Pulmonary artery endothelial cell (primary cell): ENCODE measurements at places on chromosomes 6 and 20. TPM values are rescaled to one million over a fixed set of nuclear protein-coding genes. Genes with fewer than 3 reads are reported as not detected.

GRCh38 chr6:37693079-37693478, 4.6 kb downstream of the MDGA1 start:
- DNase-seq, result no peak

DNA sequence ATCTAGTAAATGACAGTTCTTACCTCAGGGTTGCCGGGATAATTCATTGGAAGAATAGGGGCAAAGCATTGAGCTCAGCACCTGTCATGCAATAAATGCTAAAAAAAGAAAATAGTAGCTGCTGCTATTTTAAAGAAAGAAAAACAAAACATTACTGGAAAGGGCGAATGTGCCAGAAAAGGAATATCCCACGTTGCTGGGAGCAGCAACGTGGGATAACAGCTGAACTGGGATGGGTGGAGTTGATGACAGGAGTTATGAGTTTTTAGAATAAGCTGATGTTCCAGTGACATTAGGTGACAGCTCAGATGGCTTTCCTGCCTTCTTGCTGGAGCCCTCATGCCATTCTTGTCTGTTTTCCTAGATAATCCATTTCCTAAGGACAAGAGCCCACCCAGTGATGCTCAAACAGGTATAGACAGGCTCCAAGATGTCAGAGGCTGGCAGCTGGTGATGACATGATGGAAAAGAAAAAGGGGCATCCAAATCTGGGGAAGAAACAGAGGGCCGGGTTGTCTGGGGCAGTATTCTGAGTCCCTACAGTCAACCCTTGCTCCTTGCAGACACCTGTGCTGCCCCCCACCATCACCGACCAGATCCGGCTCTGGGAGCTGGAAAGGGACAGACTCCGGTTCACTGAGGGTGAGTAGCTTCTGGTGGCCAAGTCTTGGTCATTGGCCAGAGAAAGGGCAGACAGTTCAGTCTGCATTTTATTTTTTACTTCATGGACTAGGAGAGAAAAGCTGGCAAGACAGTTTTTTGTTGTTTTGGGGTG, 1.1 kb upstream of the VARS2 start:
- no peak for DNase-seq

GRCh38 chr6:5181510-5182317, 79.0 kb downstream of the LYRM4 start:
- no peak for DNase-seq

DNA sequence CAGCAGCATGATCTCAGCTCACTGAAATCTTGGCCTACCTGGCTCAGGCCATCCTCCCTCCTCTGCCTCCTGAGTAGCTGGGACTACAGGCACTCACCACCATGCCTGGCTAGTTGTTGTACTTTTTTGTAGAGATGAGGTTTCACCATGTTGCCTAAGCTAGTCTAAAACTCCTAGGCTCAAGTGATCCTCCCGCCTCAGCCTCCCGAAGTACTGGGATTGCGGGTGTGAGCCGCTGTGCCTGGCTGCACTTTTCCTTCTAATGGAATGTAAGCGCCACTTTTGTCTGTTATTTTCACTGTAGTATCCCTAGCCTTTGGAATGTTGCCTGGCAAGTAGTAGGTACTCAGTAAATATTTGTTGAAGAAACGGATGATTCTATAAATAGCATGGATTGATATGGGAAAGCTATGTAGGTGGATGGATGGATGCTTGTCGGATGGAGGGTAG, 10.4 kb upstream of the TRIB3 start:
- no peak for DNase-seq

DNA sequence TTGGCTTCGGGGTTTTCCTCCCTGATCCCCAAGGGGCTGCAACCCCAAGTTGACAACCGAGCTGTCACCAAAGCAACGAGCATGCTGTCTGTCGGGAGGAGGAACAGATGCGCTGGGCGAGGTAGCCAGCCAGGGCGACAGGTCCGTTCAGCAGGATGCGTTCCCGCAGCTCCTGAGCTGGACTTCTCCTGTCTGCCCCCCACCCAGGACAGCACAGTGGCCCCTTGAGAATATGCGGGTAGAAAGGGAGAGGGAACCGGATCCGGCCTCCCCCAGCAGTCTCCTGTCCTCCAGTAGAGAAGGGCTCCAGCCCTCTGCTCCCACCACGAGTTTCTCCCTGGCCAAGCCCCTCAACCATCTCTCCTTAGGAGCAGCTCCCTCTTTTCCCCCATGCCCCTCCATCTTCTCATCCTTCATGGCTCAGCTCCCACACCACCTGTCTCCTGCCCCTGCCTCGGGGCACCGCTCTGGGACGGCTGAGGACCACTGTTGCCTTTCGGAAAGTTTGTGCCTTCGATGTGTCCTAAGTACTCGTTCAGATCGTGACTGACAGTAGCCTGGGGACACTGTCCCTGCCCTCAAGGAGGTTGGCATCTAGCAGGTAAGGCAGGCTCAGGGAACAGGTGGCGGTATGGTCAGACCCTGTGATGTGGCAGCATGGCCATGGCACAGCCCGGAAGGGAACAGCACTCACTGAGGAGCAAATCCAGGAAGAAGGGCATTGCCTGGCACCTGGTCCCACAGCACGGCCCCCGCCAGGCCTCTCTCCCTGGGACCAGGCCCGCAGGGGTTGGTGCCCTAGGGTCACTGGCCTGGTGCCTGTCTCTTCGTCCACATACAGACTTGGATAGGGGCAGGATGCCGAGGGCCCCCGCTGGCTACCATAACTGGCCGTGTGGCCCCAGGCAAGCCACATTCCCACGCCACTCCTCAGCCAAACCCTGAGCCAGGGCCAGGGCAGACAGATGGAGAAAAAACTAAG, 96.3 kb downstream of the ASXL1 start:
- DNase-seq, result no peak

GRCh38 chr20:47753576-47754387, 31.5 kb downstream of the SULF2 start:
- DNase-seq, result no peak

GRCh38 chr20:37449276-37449675, 71.8 kb upstream of the NNAT start:
- DNase-seq, result no peak

DNA sequence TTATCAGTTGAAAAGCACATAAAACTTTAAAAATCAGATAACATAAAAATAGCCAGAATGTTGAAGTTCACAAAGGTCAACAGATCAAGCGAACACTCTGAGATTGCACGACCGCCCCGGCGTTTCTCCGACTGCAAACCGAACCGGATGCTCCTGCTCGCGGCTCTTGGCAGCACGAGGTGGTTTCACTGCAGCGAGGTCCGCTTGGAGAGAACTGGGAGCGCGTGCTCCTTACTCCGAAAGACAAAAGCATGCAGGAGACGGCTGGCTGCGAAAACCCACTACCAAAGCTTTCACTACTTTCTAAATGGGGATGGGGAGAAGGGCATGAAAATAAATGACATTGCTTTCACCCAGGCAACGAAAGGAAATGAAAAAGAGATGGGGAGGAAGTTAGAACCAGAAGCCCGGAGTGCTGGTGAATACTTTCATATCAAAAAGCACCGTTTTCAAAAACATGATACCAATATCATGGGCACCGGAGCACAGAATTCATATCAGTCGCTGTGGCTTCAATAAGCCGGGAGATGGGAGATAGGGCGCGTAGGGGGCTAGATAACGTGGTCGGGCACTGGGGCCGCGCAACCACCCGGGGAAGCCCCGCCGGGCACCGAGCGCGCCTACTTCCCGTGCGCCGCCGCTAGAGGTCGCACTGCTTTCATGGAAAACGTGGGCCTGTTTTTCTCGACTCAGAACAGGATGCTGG, 8.3 kb upstream of the ANKRD60 start:
- no peak for DNase-seq

GRCh38 chr6:65191471-65191870, 515.6 kb downstream of the EYS start:
- no peak for DNase-seq

DNA sequence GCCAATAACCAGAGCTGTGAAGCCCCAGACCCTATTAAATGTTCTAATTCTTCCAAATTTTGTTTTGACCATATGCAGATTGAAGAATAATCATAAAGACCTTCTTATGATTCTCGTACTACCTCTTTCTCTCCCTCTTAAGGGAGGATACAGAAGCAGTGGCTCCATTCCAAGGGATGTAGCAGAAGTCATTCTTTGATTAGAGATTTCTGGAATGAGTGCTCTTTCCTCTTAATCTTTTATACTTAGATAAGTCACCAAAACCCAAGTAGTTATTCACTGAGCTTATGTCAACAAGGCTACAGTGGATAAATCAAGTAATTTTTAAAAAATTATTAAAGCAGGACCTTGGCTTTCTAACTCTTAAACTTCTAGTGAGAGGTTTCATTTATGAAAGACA, 266.0 kb upstream of the STXBP5 start:
- no peak for DNase-seq

DNA sequence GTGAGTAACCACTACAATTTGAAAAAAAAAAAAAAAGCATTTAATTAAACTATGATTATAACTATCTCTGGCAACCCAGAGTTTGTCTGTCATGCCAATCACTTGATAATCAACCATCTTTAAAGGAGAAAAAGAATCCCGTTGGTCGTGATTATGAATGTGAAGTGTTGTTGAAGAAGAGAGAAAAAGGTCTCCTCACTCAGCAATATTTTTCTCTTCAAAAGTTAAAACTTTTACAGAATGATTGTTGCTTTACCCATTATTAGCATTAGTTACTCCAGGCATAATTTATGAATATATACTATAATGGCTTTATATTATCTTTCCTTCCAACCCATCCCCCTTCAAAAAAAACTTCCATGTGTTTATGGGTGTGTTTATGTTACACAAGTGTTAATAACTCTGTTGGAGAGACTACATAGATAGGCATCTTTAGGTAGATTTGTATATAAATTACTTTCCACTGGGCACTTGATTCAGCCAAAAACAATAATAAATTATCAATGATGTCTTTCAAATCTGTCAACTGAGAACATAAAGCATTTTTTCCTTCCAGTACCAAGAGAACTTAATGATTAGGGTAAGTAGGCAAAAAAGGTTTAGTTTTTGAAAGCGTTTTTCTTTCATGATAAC, 5.1 kb downstream of the BMP5 start:
- DNase-seq, result no peak

- DNase-seq, result no peak
Observed at GRCh38 chr6:154558513-154558912, 48.0 kb upstream of the CNKSR3 start.

DNA sequence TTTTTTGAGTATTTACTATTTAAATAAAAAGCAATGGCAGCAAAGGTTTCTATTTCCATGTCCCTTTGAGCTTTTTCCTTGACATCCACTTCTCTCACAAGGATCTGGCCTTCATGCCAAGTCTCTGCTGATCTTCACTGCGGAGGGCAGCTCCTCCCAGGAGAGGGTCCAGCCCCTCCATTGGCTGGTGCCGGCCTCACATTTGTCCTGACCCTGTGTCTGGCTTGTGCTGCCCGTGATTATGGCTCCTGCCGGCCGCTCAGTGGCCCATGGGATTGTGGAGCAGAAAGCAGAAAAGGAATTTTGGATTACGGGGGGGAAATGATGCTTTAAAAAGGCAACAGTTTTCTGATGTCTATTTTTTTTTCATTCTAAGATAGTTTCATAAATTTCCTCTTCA, 31.2 kb upstream of the PDE7B start:
- no peak for DNase-seq

The PRSS35 gene
- total RNA-seq, result 0.07 TPM in 2 replicates

The FOXQ1 gene
- not detected in 2 replicates for total RNA-seq

The PACRG gene
- not detected in 2 replicates for total RNA-seq

The POPDC3 gene
- 0.92 and 2.4 TPM in 2 replicates for total RNA-seq

The LY6G6C gene
- not detected in 2 replicates for total RNA-seq

The PDCD2 gene
- 68.5 and 95.3 TPM in 2 replicates for total RNA-seq
